Hair follicle dermal papilla cell (primary cell): ENCODE measurements at places on chromosomes 16 and 17. TPM values are rescaled to one million over a fixed set of nuclear protein-coding genes. Genes with fewer than 3 reads are reported as not detected.

TMEM204 gene
- total RNA-seq: 20.3 and 32.8 TPM in 2 replicates

KRT33B gene
- not detected in 2 replicates for total RNA-seq

HSD17B2 gene
- total RNA-seq: 1.5 and 2.4 TPM in 2 replicates

PRKCB gene
- total RNA-seq: under 0.01 TPM in 1 of 2 replicates, not detected in the other

MRPL12 gene
- total RNA-seq: 10.1 and 12.3 TPM in 2 replicates
